Activated CD4-positive, alpha-beta T cell treated with anti-CD3 and anti-CD28 coated beads, Interleukin-2, Interleukin-6, amounts not matched to agents 100 ng/mL and 50 ng/mL, durations not matched to agents 16 hours and 8 hours (primary cell): ENCODE measurements at places on chromosomes 11 and 22.

DNA sequence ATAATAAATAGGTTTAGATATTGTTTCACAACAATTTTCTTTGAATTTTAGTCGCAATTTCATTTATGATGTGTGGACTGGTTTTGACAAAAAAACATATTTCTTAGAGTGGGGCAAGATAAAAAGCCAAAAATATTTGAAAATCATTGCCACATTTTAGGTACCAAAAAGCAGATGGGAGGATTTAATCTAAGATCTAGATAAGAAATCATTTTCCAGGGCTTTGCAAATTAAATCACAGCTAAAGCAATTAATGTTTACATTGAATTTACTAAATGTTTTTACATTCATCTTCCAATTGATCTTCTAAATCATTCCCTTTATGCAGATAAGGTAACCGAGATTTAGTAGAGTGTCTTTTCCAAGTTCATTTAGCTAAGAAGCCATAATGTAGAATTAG lies 1386.0 kb upstream of the TENM4 start:
- no peak for DNase-seq

GRCh38 chr11:117520966-117521365 lies 193.3 kb downstream of the CEP164 start:
- no peak for DNase-seq

GRCh38 chr22:42418811-42419242 lies 13.4 kb downstream of the NFAM1 start:
- no peak for DNase-seq

GRCh38 chr22:44882226-44882905 lies 127.4 kb downstream of the PHF21B start:
- no peak for DNase-seq

- DNase-seq, result peak; percentile 26
These were observed 327.0 kb upstream of the CCDC90B start for GRCh38 chr11:83612891-83613766.

- DNase-seq, result no peak
These were observed 82.1 kb downstream of the CDKN1C start for GRCh38 chr11:2803186-2804091.

GRCh38 chr11:86782742-86783141 lies 17.6 kb upstream of the PRSS23 start:
- DNase-seq, result no peak

DNA sequence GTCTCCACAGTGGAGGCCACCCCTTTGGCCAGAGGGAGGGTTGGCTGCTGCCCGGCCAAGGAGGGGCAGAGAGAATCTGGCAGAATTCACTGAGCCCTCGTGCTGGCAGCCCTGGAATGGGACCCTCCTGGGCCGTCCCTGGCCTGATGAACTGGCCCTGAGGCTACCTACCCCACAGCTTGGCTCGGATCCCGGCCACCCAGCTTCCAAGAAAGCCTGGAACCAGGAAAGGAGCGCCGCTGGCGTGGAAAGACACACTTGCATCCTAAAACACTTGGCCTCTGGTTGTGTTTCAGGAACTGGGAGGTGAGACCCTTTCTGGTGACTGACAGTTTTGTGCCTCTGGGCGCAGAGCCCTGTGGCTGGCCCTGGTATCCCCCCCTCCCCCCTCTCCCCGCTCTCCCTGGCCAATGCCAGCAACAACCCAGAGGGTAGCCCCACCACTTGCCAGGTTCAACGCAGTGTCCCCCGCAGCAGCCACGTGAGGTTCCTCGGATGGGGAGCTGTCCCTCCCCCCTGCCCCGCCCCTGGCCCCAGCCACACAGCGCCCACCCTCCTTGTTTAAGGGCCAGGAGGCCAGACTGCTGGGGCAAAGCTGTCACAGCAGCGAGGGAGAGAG lies 693 bp downstream of the NFAM1 start:
- no peak for DNase-seq

DNA sequence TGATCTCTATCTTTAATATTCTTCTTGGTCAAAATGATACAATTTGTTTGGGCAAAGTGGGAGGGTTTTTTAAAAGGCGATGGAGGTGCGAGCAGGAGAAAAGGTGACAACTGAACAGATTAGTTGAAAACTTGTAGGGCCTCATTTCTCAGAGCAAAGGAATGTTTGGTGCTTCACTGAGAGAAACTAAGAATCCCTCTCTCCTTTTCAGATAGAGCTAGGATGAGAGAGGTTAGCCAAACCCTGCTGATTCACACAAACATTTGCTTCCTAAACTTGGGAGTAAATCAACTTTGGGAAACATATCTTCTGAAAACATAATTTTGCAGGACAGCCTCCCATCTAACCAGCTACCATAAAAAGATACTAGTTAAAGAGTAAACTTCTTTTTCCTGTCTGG lies 57.0 kb downstream of the PHF21A start:
- DNase-seq, result no peak

GRCh38 chr11:132116516-132116915 lies 746.1 kb downstream of the NTM start:
- DNase-seq, result no peak

DNA sequence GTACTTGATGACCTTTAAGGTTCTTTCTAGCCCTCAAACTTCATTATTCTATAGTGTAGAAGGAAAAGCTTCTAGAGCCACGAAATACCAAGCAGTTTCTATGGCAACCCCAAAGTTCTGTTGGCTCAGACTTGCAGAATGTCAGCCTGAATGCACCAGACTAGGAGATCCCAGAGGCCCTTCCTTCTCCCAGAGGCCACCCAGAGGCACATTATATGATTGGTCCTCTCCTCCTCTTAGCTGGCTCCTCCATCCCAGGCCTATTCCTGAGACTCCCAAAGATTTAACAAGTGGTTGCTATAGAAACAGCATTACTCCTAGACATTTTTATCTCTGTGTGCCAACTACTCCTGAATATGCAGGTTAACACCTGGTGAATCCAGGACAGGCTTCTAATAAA lies 69.2 kb upstream of the CCDC90B start:
- no peak for DNase-seq

GRCh38 chr11:131868629-131869507 lies 498.5 kb downstream of the NTM start:
- no peak for DNase-seq

GRCh38 chr11:21446939-21447590 lies 745.8 kb upstream of the ANO5 start:
- DNase-seq, result no peak

DNA sequence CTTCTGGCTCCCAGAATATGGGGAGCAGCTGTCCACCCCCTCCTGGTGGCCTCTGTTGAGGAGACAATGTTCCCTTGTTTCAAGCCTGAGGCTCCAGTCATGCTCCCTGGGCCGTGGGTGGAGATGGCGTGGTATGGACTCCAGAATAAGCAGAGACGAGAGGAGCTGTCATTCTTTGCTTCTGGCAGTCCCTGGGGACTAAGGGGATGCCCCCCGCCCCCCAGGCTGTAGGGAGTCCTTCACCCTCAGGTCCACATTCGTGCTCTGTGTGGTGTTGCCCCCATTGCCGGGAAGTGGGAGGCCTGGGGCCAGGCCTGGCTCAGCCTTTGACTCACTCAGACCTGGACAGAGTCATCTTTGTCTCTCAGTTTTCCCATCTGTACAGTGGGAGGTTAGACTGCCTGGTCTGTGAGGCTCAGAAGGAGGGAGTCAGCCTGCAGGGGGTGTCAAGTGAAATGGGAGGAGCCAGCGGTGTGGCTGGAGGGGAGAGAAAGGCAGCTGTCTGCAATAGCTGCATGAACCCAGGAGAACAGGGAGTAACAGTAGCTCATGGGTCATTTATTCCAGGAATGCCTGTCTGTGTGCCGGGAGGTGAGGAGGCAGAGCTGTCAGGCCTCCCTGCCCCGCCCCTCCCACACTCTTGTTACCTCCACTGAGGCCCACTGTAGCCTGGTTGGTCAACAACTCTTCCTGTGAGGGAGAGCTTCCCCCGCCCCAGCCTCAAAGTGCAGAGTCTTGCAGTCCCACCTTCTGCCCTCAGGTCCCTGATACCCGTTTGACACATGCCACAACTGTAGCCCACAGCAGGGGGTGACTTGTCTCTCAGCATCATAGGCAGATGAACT lies 6.3 kb downstream of the ARHGEF17 start:
- no peak for DNase-seq
